ENCODE measurements at places on chromosomes 1 and 21.
A peak's percentile ranks its signal among the peaks of the same experiment; 100 is the strongest.

DNA sequence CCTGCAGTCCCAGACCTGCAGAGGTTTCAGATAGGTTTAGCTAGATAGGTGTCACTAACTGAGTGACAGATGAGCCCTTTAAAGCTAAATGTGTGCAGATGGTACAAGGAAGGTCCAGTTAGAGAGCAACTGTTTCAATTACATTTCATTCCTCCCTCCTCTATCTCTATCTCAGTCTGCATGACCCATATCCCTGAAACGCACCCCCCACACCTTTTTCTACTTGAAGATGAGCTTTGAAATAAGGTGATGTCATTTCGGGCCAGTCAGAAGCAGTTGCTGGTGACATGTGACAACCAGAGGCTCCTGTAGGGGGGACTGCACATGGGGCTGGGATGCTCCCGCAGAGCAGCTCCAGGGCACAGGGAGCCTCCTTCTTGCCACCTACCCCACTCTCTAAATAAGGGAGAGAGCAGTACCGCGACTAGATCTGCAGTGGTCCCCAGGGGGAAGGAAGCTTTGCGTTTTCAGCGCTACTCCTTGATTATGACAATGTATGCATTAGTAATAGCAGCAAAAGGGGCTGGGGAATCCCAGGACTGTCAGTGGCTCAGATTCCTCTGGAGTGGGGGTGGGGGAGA, 4.3 kb downstream of the ATP8B2 start:
- H3K27me3 ChIP-seq, result no peaks in the 10 kb centered on the region
- no peak for DNase-seq
- H3K27ac ChIP-seq, result peak overlapping the region; percentile 40
- peaks cover 50% of the 10 kb centered on the region for H3K36me3 ChIP-seq
- peaks cover 33% of the 10 kb centered on the region for H3K4me1 ChIP-seq

DNA sequence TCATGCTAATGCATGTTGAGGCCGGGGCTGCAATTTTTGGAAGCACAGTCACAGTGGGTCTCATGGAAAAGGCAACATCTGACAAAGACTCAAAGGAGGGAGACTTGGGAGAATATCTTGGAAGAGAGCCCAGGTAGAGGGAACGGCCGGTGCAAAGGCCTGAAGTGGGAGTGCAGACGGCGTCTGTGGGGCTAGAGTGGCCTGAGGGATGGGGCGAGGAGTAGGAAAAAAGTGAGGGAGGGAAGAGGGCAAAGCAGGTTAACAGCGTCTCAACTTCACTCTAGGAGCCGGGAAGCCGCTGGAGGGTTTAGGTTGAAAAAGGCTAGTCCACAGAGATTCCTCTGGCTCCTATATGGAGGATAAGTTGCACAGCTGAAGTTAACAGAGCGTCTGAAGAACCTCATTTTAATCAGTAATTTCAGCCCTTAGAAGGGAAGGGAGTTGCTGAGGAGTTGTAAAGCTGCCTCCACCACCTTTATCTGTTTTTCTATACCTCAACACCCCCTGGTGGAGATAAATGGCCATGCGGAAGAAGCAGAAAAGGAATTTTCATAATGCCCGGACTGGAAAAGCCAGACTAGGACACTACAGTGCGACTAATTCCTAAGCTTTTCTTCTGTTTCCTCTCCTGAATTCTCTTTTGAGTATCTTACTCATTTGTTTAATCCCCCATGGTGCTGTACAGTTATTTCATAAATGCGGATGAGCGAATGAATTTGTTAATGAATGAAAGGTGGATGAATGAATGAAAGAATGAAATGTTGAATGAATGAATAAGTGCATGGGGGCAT, 78.7 kb upstream of the ZNF281 start:
- H3K4me1 ChIP-seq, result peaks cover 14% of the 10 kb centered on the region
- DNase-seq, result peak; percentile 79
- H3K27ac ChIP-seq, result no peak overlapping the region
- H3K36me3 ChIP-seq, result no peaks in the 10 kb centered on the region
- H3K27me3 ChIP-seq, result no peaks in the 10 kb centered on the region
- H3K4me3 ChIP-seq, result no peak overlapping the region

DNA sequence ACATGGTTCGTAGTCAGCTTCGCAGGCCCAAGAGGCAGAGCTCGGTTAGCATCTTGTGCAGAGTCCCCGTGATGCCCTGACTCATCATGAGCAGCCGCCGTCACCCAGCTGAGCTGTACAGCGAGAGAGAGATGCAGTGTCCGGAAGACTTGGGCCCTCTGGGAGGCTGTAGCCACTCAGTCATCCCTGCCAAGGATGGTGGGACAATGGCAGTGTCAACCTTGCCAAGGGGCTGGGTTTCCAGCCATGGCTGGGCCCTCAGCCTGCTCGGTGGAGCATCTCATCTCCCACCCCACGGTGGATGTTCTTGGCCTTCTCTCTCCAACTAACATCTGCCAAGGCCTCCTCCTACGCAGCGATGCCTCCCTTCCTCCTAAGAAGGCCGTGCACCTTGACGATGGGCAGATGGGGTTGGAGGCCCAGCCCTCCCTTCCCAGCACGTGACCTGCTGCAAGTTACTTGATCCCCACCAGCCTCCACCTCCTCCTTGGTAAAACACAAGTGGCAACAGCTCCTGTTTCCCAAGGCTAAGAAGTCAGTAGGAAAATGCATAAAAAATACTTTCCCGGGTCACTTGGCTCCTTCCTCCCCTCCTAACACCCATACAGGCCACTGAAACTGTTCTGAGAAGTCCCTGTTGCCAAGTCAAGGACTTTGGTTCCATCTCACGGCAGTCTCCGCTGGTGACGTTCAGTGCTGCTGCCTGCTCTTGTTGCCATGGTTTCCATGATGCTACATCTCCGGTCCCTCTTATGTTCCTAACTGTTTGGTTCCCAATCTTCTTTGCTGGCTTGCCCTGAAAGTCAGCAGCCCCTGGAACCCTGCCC, 384.7 kb upstream of the VAMP3 start:
- H3K36me3 ChIP-seq, result no peaks in the 10 kb centered on the region
- H3K4me3 ChIP-seq, result no peak overlapping the region
- peaks cover 12% of the 10 kb centered on the region for H3K27me3 ChIP-seq
- no peak overlapping the region for H3K27ac ChIP-seq
- peaks cover 24% of the 10 kb centered on the region for H3K4me1 ChIP-seq

DNA sequence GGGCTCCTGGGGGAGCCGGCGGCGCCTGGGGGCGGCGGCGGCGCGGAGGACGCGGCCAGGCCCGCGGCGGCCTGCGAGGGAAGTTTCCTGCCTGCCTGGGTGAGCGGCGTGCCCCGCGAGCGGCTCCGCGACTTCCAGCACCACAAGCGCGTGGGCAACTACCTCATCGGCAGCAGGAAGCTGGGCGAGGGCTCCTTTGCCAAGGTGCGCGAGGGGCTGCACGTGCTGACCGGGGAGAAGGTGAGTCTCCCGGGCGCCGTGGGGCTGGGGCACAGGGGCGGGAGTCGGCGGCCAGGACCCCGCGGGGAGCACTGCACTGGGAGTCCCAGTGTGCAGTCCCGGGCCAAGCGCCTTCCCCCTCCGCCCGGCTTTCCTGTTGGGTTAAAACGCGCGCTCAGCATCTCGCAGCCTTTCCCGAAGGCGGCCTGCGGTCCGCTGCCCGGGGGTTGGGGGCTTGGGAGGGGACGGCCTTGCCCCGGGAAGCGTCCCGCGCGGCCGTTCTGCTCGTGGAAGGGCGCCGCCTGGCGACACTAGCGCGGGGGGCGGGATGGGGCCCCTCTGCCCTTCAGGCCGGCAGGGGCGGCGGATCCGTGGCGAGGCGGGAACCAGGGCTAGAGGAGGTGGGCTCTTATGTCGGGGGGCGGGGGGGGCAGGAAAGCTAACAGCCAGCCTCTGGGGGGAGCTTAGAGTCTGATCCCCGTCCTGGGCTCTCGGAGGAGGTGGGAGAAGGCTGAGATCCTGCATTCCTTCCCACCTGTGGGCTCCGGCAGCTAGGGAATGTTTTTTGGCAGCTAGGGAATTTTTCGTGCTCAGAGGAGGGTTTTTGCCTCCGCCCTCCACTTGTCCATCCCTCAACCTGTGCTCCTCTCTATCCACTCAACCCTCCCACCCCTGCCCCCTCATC, 1.1 kb downstream of the HUNK start:
- peaks cover 46% of the 10 kb centered on the region for H3K27me3 ChIP-seq
- H3K4me1 ChIP-seq, result peaks cover 17% of the 10 kb centered on the region
- H3K27ac ChIP-seq, result no peak overlapping the region
- no peaks in the 10 kb centered on the region for H3K36me3 ChIP-seq

DNA sequence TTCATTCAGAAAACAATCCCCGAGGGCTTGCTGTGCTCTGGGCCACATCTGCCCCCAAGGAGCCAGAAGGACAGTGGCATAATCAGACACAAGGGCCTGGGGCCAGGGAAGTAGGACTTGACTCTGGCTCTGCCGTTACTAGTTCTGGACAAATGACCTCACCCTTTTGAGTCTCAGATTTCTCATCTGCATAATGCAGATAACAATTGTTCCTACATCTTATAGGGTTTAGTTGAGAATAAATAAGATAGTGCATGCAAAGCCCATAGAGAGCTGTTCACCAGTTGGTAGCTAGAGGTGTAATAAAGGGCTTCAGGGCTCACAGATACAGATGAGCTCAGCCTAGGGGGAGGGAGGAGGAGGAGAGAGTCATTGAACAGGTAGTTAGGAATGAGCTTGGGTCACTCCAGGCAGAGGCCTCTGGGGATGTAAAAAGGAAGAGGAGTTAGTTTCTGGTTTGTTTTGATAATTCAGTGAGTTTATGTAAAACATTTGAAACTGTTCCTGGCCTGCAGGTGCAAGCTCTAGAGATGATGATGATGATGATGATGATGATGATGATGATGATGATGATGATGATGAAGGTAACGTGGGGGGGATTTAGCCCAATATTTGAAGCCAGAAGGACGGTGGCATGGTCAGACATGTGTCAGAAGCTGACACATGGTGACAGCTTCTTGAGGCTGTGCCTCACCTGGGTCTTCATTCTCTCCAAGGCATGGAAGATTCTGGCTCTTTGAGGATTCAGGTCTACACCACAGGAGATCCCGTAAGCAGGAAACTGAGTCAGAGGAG, 858 bp downstream of the LACTBL1 start:
- DNase-seq, result no peak
- H3K4me3 ChIP-seq, result no peak overlapping the region

- H3K36me3 ChIP-seq, result peaks cover 4% of the 10 kb centered on the region
- no peak overlapping the region for H3K4me3 ChIP-seq
- H3K4me1 ChIP-seq, result peaks cover 11% of the 10 kb centered on the region
Observed at GRCh38 chr1:59046730-59047157, 250.2 kb upstream of the FGGY start.

DNA sequence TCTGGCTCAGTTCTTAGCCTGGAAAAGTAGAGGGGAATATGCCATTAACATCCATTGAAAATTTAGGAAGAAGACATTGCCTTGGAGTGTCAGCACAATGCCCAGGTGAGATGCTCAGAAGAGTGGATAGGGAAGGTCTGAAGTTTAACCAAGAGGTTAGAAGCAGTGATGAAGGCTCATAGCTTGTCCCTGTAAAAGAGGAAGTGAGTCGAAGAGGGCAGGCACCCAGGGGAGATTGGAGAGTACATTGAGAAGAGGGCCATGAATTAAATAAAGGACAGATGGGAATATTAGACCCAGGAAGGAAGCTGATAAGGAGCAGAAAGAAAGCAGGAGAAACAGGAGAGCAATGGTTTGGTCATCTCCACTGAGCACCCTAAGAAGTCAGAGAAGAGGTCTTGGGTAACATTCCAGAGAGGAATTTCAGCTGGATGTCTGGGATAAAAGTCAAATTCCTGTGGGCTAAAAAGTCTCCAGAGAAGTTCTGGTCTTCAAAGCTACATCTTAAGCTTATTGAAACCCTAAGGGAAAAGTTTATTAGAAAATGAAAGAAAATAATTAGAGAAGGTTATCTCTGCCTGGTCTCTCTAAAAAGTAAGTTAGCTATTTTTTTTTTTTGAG, 17.3 kb downstream of the C8B start:
- no peaks in the 10 kb centered on the region for H3K27me3 ChIP-seq
- H3K27ac ChIP-seq, result no peak overlapping the region
- no peaks in the 10 kb centered on the region for H3K36me3 ChIP-seq

Measured in mesenchymal stem cell (in vitro differentiated cells and primary cell).